ENCODE measurements at places on chromosomes 5 and 9. TPM values are rescaled to one million over a fixed set of nuclear protein-coding genes. Genes with fewer than 3 reads are reported as not detected.

Gene PCDHB8
- total RNA-seq, result 1.7 TPM

Gene TMC1
- total RNA-seq, result 3.5 TPM

Gene PSMB7
- total RNA-seq, result 109 TPM

Gene ADAMTS12
- total RNA-seq, result 1.7 TPM

Gene PFDN1
- total RNA-seq, result 41.5 TPM

- DNase-seq, result no peak
These were observed 97.7 kb upstream of the LRRTM2 start for GRCh38 chr5:138972836-138973235.

GRCh38 chr9:133960568-133961129, 31.5 kb downstream of the VAV2 start:
- DNase-seq, result no peak

GRCh38 chr9:136629879-136630661, 32.6 kb upstream of the EGFL7 start:
- DNase-seq, result peak; percentile 56

GRCh38 chr9:77926371-77926878, 105.2 kb downstream of the GNAQ start:
- no peak for DNase-seq

Measured in ureter (tissue), 1 donor.